DMS153 (cell line): ENCODE measurements at places on chromosomes 5 and 9.

- peak; percentile 38 for DNase-seq
Measured at GRCh38 chr9:38227656-38228055, 158.6 kb upstream of the SHB start.

DNA sequence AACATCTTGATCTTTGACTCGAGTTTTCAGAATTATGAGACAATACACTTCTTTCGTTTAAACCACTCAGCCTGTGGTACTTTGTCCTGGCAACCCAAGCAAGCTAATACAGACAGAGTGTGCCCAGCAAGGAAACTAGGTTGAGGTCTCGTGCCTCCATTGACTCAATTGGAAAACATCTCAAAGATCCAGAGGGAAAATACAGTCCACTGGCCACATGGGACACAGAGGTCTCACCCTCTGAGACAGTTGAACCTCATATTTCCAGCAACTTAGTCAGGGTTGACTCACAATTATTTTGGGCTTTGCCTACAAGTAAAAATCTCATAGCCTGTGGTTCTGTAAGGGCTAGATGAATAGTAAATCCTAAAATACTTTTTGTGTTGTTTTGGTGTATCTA, 631.5 kb downstream of the MTRR start:
- no peak for DNase-seq

DNA sequence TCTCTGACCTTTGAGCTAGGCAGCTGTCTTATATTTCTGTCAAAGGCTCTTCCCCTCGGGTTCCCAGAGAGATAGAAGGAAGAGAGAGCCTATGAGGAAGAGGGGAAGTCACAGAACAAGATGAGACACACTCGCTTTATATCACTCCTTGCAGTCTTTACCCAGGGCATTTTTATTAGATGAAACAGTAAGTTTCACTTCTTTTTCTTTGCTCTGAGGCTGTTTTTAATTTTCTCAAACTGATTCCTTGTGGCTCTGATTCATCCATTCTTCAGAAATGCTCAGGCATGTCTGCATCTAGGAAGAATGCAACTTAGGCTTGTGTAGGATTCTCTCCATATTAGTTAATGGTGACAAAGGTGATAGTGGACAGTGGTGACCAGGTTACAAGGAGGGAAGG, 132.9 kb upstream of the CHD1 start:
- DNase-seq: no peak

GRCh38 chr5:180804129-180804618, 1.6 kb upstream of the MGAT1 start:
- no peak for DNase-seq

GRCh38 chr9:129549139-129549538, 71.8 kb downstream of the C9orf50 start:
- no peak for DNase-seq

GRCh38 chr9:119284118-119284517, 85.1 kb downstream of the BRINP1 start:
- no peak for DNase-seq

DNA sequence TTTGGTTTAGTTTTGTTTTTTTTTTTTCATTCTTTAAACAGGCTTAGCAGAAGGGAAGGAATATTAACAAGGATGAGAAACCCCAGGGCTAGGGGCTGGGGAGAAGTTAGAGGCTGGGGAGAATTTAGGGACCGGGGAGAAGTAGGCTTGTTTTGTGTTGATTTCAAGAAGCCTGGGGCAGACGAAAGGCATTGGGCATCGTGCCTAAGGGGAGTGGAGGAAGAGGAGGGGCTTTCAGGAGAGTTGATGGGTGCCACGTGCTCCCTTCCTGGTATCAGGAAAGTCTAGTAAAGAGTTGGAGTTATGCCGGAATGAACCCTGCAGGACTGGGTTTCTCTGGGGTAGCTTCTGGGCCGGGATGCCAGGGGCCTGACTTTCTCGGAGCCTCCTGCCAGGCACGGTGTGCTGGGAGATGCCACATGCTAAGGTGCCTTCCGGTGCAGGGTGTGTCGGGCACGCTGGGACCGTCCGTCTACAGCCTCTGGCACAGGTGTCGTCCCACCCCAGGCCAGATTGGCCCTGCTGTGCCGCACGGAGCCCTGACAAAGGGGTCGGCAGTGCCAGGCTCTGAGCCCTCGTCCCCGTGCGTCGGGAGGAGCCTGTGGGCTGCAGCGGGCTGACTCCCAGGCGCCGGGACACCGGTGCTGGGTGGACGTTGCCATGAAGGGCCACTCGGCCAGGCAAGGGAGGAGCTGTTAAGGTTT, 159.9 kb downstream of the OLFM1 start:
- no peak for DNase-seq

GRCh38 chr5:150670948-150671310, 9.9 kb downstream of the MYOZ3 start:
- DNase-seq: no peak
